RWPE1 (cell line): ENCODE measurements at places on chromosomes 3 and 15.

DNA sequence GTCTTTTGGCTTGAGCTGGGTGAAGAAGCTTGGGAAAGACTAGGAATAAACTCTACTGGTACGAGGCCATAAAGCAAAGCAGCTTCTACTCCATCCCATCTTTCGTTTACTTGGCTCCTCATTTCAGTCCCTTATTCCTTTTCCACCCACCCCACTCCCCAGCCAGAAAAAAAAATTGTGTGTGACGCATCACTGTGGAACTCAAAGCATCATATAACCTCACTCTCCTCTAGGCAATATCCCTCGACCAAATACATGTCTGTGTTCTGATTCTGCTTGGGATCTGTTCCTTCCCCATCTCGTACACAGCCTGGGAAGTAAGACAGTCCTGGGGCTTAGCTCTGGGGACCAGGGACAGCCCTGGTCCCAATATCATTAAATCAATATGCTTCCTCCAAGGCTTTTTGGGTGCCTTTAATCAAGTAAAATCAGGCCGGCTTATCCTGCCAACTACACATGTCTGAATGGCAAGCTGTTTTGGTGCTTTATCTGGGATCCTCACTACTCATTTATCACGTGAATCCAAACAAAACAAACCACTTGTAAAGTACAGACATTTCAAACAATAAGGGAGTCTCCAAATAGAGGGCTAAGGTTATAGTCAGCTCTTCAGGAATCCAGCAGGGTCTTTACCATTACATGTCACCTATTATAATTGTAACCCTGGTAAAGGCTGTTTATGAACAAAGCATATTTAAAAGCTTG is 74.9 kb upstream of the ZBED2 start:
- DNase-seq: no peak

DNA sequence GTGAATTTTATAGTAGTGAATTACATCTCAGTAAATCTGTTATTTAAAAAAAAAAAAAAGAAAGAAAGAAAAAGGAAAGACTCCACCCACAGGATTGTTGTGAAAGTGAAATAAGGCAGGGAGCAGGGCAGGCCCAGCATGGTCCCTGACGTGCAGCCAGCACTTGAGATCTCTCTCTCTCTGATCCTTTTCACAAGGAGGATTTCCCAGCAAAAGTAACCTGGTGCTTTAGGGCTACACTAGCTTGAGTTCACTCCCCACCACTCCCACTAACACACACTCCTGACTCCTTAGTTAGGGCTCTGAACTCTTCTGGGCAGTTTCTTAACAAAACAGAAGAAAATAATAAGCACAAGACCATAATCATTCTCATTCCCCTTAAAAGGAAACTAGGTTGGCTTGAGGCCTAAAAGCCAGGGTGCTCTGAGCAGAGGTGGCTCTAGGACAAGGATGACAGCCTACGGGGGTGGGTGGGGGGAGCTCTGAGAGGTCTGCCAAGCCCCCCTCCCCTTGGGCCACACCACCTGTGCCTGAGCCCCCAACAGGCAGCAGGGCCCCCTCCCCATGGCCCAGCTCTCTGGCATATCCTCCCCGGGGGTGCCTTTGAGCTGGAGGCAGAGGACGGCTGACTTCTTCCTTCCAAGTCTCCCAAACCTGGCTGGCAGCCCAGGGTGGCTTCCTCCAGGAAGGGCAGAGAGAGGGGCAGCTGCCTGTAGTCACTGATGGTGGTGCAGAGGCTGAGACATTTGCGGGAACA is 856 bp downstream of the TMEM40 start:
- DNase-seq: peak; percentile 34

DNA sequence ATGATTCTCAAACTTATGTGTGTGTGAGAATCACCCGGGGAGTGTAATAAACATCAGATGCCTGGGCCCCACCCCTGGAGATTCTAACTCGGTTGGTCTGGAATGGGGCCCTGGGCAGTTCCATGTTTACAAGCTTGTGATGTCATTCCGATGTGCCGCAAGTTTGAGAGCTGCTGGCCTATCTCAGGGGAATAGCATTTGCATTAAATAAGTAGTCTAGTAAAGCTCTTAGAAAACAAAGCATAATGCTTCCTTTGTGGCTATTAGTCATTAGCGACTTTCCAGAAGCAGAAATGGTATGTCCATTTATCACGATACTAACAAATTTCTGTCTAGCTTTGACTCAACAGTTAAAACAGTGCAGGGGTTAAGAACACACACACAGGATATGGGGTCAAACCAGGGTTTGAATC is 20.9 kb downstream of the PGBD4 start:
- DNase-seq: peak; percentile 28

GRCh38 chr3:13524979-13525669 is 23.8 kb upstream of the FBLN2 start:
- no peak for DNase-seq

- no peak for DNase-seq
These were observed 772 bp downstream of the FAM81A start for GRCh38 chr15:59438625-59439290.

GRCh38 chr3:151769175-151769574 is 35.4 kb downstream of the AADACL2 start:
- no peak for DNase-seq

- no peak for DNase-seq
These were observed 18.4 kb downstream of the ACKR2 start for GRCh38 chr3:42827654-42828053.

DNA sequence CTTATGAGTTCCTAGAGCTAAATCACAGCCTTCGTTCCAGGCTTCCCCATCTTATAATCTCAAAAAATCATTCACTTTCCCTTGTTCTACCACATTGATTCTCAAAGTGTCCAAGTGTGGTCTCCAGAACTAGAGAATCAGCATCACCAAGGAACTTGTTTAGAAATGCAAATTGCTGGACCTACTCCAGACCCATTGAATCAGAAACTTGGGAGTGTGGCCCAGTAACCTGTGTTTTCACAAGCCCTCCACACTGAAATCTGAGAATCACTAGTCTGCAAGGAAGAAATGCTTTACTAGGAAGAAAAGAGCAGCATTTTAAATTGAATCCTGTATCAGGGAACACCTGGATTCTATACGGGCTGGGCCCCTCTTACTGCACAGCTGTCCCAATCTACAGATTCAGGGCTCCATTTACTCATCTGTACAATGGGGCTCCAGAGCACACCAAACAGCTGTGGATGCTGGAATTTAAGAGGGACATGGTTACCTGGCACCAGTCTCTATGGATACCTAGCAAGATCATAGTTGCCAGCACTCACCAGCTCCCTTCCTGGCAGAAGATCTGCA is 3.9 kb downstream of the MEGF11 start:
- DNase-seq: no peak

DNA sequence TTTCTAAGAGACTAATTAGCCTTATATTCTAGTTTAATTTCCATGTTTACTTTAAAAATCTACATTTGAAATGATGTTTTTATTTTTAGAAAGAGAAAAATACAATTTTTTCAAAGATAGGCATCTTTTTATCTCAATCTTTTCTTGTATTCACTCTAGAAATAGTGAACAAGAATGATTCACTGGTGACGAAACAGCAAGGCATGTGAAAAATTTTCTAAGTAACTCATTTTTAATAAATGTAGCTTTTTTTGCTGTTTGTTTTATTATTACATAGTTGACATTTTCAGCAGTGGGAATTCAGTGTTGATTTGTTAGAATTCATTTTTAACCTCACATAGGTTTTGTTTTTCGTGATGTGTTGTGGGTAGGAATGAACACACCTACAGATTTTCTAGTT is 1226.4 kb downstream of the NSUN3 start:
- DNase-seq: no peak

- DNase-seq: no peak
These were observed 45.8 kb downstream of the SEMA3G start for GRCh38 chr3:52399131-52399530.

- DNase-seq: no peak
These were observed 12.8 kb upstream of the RFT1 start for GRCh38 chr3:53142986-53143385.

- no peak for DNase-seq
These were observed 8.2 kb downstream of the PRKCD start for GRCh38 chr3:53169045-53169831.

GRCh38 chr3:48518638-48519276 is 14.8 kb upstream of the SHISA5 start:
- DNase-seq: no peak

DNA sequence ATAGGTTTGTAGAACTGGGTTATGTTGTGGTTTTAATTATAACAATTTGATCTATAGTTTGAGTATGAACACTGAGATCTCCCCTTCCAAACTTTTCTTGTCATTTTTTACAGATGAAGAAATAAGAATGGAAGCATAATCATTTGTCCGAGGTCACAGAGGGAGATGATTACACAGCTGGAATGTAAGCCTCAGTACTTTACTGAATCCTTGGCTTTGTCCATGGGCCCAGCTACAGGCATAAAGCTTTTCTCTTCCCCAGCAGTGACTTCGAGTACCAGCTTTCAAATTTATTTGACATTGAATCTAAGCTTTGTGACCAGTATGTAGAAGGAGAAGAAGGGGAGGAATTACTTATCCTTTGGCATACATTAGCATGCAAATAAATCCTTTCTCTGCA is 80.9 kb upstream of the DCBLD2 start:
- no peak for DNase-seq

DNA sequence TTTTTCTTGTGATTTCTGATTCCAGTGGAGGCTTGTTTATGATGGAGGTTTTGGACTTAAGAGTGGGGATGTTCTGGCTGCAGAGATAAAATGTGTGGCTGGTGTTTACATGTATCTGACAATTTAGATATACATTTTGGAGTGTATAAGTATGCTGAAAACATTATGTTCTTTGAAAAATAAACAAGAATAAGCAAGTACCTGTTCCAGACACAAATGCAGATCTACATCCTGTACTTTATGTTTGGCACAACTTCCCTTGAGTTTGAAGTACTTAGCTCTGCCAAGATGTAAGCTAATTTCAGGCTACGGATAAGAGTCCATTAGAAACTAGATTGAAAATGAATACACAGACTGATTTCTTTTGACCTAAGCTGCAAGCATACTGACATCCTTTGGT is 277.2 kb downstream of the CHST2 start:
- DNase-seq: no peak

- DNase-seq: no peak
These were observed 28.7 kb downstream of the WWTR1 start for GRCh38 chr3:149628957-149629670.

DNA sequence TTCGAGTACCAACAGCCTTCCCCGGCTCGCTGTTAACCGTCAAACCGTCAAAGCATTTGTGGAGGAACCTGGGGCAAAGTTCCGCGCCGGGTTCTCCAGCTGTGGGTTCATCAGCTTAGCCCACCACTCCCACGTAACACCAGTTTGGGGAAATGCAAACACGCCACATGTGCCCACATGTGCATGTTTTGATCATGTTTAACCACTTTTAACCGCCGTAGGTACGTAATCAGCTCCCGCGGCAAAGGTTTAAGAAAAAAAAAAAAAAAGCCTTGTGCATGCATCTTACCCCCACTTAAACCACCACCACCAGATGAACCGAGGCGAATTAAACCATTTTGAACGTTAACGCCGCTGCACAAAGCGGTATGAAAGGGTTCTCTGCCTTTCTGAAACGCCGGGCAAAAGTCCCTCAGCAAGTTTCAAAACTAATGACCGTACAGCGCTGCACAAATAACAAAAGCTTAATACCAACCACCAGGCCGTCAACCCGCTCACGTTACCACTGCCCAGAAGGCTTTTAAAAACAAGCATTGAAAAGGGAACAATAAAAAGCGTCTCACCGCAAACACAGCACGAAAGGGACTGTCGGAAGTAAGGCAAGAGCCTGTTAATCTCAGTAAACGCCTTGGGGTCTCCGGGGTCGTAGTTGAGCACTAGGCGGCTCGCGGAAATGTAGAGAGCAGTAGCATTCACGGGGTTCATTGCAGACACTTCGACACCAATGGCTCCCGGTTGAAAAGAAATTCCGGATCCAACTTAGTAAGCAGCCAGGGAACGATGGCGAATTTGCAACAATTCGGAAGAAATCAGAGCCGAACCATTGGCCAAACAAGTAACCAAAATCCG is 1.5 kb downstream of the MSL2 start:
- DNase-seq: no peak

- no peak for DNase-seq
These were observed 10.0 kb downstream of the BHLHE40 start for GRCh38 chr3:4988983-4989834.

DNA sequence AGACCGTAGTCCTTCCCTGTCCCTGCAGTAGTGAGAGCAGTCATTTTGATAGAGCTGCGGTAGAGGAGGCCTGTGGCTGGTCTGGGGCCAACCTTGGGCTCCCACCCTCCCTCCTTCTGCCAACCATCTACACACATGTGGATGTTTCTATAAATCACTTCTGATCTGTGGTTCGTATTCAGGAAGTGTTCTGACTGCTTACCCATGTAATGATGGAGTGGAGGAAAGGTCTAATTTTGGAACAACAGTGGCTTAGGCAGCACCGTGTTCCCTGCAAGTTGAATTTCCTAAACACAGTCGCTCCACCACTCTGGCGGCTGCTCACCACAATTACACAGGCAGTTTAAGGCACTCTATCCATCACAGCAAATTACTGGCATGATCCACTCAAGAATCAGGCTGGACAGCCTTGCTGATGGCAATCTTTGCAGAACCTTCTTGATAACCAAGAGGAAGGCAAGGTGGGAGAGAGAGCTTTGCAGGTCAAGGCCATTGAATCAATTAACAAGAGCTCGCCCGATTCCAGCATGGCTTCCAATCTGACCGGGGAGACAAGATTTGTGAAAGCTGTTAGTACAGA is 104.7 kb upstream of the VEPH1 start:
- no peak for DNase-seq

- DNase-seq: no peak
These were observed 57.9 kb downstream of the ARHGAP31 start for GRCh38 chr3:119352034-119352609.

- DNase-seq: no peak
These were observed 31.8 kb upstream of the IGF2BP2 start for GRCh38 chr3:185856652-185857051.

GRCh38 chr3:152047465-152047864 is 174.0 kb downstream of the SUCNR1 start:
- DNase-seq: peak; percentile 4
